ENCODE measurements at places on chromosomes 2 and 18.

DNA sequence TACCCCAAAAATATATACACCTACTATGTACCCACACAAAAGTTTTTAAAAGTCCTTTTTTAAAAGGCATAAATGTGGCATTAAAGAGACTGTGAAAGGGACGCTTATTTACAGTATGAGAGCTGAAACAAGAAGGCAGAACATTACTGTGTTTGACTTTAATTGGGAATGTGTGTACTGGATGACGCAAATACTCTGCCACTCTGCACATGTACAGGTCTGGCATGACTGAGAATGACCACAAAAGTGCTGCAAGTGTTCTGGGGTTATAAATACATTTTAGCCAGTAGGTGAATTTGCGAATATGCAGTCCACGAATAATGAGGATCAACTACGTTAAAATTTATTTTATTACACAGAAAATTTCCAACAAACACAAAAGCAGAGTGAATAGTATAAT, 11.4 kb downstream of the DARS1 start:
- no peak for DNase-seq

DNA sequence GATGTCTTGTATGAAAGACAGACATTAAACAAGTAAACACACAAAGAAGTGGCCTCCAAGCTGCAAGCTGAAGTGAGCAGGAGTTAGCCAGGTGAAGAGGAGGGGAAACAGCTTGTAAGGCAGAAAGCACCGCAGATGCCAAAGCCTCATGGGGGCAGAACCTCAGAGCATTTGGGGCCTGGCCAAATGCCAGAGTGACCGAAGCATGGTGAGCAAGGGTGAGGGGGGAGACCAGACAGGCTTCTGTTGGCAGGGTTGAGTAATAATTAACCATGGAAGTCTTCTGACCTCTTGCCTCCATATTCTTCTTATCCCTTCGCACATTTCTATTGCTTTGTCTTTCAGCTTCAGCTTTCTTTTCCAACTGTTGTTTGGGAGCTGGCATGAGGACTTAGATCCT, 5.6 kb downstream of the QPCT start:
- DNase-seq, result peak; percentile 83

- DNase-seq, result no peak
These were observed 3.7 kb downstream of the FTCDNL1 start for GRCh38 chr2:199847181-199847864.

DNA sequence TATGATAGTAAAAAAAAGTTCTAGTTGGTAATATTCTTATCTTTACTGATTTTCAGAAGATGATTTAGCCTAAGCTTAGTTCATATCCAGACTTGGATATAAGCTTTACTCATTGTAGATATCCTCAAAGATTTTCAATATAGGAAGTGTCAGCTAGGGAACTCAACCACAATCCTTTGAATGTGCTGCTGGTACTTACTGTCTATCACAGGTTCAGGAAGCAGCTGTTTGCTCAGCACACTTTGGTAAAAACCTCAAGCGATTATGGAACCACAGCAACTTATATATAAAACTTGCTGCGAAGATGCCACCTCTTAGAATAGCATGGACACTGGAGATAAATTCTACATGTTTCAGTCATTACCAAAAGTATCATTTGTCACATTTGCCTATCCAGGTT, 60.1 kb upstream of the TNFRSF11A start:
- DNase-seq, result no peak

DNA sequence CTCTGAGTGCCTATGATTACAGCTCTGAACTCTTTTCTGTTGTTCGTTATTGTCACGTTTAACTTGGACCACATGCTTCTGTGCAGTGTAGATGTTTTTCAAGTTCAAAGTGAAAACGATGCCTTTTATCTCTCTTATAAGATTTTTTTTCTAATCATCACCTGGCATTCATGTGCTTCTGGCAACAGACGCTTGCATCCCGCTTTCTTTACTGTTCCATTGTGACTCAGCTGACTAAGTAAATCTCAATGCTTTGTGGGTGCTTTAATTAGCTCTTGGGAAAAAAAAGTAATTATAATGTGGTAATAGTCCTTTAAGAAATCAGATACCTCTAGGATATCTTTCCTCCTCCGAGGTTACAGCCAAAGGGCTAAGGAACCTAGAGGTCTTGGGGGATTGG, 31.2 kb upstream of the RMP24 start:
- DNase-seq, result no peak

GRCh38 chr2:85861180-85861579, 27.6 kb downstream of the ST3GAL5 start:
- DNase-seq, result no peak

GRCh38 chr2:21966139-21966538, 842.4 kb downstream of the TDRD15 start:
- DNase-seq, result no peak

DNA sequence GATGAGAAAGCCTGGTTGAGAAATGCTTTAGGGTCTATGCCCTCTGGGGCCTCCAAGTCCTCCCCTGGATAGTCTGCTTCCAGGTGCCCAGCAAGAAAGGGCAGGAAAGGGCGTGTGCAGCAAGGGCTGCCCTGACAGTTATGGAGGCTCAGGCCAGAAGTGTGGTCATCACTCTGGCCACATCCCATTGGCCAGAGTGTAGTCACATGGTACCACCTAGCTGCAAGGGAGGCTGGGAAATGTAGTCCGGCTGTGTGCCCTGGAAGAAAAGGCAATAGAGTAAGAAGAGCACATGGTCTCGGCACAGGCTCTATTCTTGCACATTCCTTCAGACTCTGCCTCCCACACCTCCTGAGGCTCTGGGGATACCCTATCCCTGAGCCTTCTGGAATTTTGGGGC, 35.7 kb downstream of the ODC1 start:
- DNase-seq, result no peak

DNA sequence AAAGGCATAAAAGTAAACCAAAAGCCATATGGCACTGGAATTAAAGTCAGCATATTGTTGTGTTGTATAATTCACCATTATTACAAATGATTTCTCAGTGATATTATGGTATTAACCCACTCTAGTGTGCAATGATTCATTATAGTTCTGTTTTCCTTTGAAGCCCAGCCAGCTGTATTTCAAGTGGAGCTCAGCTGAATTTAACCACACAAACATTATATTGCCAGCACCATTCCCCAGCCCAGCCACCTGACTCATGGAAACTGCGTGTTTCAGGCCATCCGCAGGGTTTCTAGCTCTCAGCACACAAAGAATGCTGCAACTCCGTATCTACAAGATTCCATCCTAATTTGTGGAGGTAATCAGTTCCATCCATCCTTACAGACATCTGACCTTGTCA, 166.8 kb upstream of the CHAC2 start:
- peak; percentile 91 for DNase-seq

GRCh38 chr2:136006658-136007057, 21.2 kb upstream of the DARS1 start:
- no peak for DNase-seq

DNA sequence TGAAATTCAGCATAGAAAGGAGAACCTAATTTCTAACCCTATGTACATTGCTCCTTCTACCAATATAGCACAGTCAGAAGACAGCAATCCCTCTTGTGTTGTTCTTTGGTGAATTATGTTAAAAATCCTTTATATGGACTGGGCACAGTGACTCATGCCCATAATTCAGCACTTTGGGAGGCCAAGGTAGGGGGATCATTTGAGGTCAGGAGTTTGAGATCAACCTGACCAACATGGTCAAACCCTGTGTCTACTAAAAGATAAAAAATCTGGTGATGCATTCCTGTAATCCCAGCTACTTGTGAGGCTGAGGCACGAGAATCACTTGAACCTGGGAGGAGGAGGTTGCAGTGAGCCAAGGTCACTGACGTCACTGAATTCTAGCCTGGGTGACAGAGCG, 195.6 kb downstream of the TMX3 start:
- no peak for DNase-seq
